Thoracic aorta (tissue), 2 donors: ENCODE measurements at places on chromosomes 1 and 21.

- DNase-seq = no peak
Observed at GRCh38 chr1:67609577-67610341, 75.2 kb upstream of the GADD45A start.

- no peak for DNase-seq
Observed at GRCh38 chr1:75423616-75424015, 187.3 kb downstream of the SLC44A5 start.

GRCh38 chr1:6852136-6852890 lies 67.1 kb downstream of the CAMTA1 start:
- no peak for DNase-seq

DNA sequence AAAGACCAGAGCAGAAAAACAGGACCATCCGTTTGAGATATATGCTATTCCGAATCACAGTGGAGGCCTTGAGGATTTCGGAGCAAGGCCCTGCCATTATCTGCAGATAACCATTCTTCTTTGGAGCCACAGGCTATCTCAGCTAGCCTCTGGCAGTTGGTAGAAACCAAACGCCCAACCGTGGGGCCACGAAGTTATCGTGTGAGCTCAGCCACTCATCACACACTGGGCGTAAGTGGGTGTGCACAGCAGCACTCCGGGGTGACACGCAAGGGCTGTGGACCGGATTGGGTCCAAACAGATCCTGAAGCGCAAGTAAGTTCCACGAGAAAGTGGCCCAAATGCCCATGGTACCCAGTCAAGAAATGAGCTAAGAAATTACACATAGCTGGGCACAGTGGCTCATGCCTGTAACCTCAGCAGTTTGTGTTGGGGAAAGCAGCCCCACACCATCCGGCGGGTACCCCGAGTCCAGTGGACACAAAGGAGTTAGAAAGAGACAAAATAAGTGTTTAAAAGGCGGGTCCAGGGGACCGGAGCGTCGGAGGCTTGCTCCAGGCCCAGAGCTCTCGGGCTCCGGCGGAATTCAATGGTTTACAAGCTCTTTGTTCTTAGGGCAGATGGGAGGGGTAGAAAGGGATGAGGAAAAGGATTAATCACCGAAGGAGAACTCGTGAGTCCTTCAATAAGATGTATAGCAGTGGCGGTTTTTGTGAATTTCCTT lies 130.6 kb downstream of the LIPI start:
- no peak for DNase-seq

DNA sequence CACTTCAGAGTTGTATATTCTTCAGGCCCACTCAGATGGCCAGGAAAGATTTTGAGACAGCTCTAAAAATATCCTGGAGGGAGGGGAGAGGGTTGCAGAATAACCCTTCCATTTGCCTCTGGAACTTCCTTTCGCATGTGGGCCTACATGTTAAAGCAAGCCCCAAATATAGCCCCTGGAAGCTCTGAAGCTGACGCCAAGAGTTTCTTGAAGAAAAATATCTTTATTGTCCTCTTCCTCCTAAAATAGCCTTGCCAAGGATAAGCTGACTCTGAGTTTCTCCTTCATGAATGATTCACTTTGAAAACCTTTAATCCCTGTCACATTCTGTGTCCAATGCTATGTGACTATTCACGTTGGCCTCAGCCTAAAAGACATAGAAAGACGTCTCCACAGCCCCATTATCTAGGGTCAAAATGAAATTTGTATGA lies 6.4 kb downstream of the C1orf116 start:
- no peak for DNase-seq

- no peak for DNase-seq
Observed at GRCh38 chr1:168442931-168443330, 100.9 kb downstream of the XCL2 start.

GRCh38 chr1:22320587-22321344 lies 130.9 kb upstream of the ZBTB40 start:
- no peak for DNase-seq

GRCh38 chr1:58345215-58346035 lies 201.1 kb downstream of the OMA1 start:
- no peak for DNase-seq

- DNase-seq = no peak
Observed at GRCh38 chr1:213119794-213120193, 68.8 kb downstream of the RPS6KC1 start.
